ENCODE measurements at places on chromosomes 12 and 14.

- DNase-seq, result no peak
Observed at GRCh38 chr14:29222671-29223268, 456.2 kb downstream of the FOXG1 start.

- DNase-seq, result no peak
Observed at GRCh38 chr12:95740751-95741150, 49.8 kb downstream of the NTN4 start.

GRCh38 chr12:108856428-108857157, 790 bp downstream of the SSH1 start:
- no peak for DNase-seq

GRCh38 chr12:123444092-123445026, 7.9 kb upstream of the RILPL2 start:
- no peak for DNase-seq

DNA sequence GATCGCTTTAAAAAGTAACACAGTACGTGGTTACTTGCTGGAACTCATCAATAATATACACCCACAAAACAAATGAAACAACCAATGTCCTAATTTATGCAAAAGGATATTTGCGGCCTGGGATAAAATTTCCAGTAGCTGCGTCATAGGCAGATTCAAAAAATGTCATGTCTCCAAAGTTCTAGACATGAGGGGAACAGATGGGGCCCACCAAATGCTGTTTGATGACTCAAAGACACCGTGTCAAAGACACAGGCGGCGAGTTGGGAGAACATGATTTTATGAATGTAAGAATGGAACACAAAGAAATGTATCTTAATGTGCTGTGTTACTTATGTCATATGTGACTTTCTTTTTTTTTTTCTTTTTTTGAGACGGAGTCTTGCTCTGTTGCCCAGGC, 34.3 kb upstream of the NCOR2 start:
- DNase-seq, result no peak

Measured in pulmonary artery endothelial cell (primary cell).